NCI-H187 (cell line): ENCODE measurements at places on chromosomes 5 and 9.

GRCh38 chr9:122297512-122297911, 32.8 kb downstream of the MRRF start:
- DNase-seq, result no peak

- no peak for DNase-seq
These were observed 9.9 kb downstream of the ZNF618 start for GRCh38 chr9:113886026-113886369.

DNA sequence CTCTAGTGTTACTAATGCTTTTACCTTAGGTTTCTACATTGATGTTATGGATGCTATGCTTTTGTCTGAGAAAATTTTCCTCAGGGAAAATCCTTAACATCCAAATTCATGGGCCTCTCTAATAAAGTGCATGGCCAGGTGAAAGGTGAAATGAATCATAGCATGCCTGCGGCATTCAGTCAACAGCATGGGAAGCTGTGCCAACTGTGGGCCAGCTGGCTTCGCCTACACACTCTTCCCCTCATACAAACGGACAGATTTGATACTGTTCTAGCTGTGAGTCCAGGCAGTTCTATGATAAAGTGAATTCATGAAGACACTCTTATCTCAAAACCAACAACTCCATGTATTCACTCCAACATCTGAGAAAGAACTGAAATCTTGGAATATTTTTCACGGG, 374.1 kb downstream of the PLK2 start:
- no peak for DNase-seq

- DNase-seq, result no peak
These were observed 27.0 kb downstream of the GRIN3A start for GRCh38 chr9:101711330-101711941.
